GM12878 (cell line): ENCODE measurements at places on chromosomes 16 and 17. TPM values are rescaled to one million over a fixed set of nuclear protein-coding genes. Genes with fewer than 3 reads are reported as not detected.
A peak's percentile ranks its signal among the peaks of the same experiment; 100 is the strongest.

- H3K27me3 ChIP-seq: no peaks in the 10 kb centered on the region
- DNase-seq: no peak
- H3K4me1 ChIP-seq: no peaks in the 10 kb centered on the region
Observed at GRCh38 chr16:81585785-81586184, 141.2 kb downstream of the CMIP start.

DNA sequence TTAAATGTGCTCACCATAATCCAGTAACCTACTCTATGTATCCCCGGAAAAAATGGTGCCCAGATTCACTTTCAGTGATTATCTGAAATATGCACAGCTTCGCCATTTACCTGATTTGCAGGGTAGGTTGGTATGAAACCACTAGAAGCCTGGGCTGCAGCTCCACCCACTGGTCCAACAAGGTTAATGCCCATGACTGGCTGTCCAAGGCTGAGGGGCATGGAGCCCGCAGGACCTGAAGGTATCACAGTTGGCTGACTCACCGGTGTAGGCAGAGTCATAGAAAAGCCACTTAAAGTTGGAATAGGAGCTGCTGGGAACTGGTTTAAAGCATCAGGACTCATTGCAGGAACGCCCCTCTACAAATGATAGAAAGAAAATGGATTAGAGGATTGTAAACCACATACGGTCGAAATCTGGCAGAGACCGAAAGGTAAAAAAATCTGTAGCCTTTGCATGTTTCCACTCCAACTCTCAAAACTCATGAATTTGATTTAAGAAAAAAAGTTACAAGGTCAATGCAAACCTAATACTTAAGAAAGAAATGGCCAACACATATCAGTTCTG lies 38.6 kb downstream of the SYNRG start:
- H3K4me1 ChIP-seq: no peaks in the 10 kb centered on the region
- H3K4me3 ChIP-seq: no peak overlapping the region
- DNase-seq: no peak
- peaks cover 17% of the 10 kb centered on the region for H3K36me3 ChIP-seq

DNA sequence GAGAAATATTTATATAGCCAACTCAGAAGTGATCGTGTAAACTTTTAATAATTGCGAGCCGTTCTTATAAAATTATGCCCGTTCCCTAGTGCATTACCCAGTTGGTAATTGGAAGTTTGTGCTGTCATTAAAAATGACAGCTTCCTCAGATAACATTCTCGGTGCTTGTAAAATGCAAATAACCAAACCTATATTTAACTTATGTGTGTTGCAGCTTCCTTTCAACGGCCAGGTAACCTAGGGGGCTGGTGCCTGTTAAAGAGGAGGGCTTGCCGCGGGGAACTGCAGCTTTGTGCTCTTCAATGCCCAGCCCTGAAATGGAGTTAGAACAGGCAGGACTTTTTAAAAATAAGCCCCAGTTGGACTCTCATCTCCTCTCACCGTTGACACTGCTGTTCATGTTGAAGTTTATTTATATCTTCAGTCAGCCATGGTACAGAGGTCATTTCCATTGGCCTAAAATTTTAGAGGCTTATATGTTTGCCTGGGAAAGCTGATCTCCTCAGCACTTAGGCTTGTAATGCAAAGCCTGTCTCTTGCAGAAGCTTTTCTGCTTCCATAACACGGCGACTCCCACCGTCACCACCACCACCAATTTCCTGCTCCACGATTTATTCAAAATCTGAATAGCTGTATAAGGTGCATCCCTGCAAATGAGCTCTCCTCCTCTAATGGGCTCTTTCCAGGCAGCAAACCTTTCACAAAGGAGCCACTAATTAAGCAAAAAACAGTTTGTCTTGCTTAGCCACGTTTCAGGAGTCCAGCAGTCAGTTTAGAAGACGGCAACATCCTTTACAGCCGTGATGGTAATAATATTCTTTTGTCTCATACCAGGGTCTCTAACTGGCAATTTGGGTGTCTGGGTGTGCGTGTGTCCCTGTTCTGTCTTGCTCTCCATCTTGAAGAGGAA lies 74.7 kb downstream of the RPA1 start:
- no peaks in the 10 kb centered on the region for H3K27me3 ChIP-seq
- peaks cover 19% of the 10 kb centered on the region for H3K4me1 ChIP-seq
- DNase-seq: peak; percentile 7
- H3K4me3 ChIP-seq: peak overlapping the region; percentile 31; the same call in 1 of the 2 replicates
- peaks cover 2% of the 10 kb centered on the region; the same call in 1 of the 2 replicates for H3K36me3 ChIP-seq

- no peak for DNase-seq
- H3K27ac ChIP-seq: no peak within 1 kb of the TSS
- H3K4me3 ChIP-seq: no peak within 1 kb of the TSS
- no peaks in the 10 kb centered on the region for H3K27me3 ChIP-seq
- H3K4me1 ChIP-seq: no peaks in the 10 kb centered on the region
Observed at GRCh38 chr16:83967838-83968305, at the start of gene NECAB2. NECAB2 (plus strand) TSS chr16:83968244; CDS start chr16:83968649, 405 bp downstream.

- DNase-seq: no peak
- no peaks in the 10 kb centered on the region for H3K36me3 ChIP-seq
- no peaks in the 10 kb centered on the region for H3K4me1 ChIP-seq
- no peaks in the 10 kb centered on the region for H3K27me3 ChIP-seq
- H3K4me3 ChIP-seq: no peak overlapping the region
Observed at GRCh38 chr16:24900230-24900629, 54.5 kb downstream of the SLC5A11 start.

DNA sequence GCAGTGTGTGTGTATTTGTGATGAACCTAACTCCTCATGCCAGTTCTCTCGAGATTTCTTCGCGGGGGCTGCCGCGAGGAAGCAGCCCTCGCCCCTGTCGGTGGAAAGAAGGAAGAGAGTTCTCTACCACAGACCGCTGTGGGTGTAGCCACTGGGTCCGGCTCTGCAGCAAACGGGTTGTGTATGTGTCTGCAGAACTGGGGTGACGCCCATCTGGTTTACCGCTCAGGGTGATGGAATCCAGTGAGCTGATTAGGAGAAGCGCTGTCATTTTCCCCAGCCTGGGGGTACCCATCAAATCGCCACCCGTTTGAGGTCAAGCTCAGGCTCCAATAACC lies 7.7 kb downstream of the CORO6 start:
- no peak overlapping the region for H3K27ac ChIP-seq
- no peak for DNase-seq
- peaks cover 6% of the 10 kb centered on the region for H3K27me3 ChIP-seq
- peak overlapping the region; percentile 62; the same call in 1 of the 2 replicates for H3K4me3 ChIP-seq
- H3K4me1 ChIP-seq: peaks cover 38% of the 10 kb centered on the region

DNA sequence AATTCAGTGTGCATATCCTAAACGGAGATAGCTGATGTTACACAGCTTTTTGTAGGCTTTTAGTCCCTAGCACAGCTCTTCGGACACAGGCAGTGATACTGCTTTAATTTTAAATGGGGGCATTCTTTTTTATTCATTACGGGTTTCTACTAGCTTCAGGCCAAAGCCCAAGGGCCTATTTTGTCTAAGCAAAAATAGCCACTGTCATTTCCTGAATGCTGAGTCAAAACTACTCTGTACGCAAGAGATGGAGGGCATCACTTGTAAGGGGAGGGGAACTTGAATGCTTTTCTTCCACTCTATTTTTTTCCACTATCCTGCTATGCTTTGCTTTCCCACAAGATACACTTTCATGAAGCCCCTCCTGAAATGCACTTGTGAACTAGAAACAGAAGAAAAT lies 360.7 kb downstream of the PMP22 start:
- no peak overlapping the region for H3K27ac ChIP-seq
- H3K27me3 ChIP-seq: no peaks in the 10 kb centered on the region
- no peak overlapping the region for H3K4me3 ChIP-seq

DNA sequence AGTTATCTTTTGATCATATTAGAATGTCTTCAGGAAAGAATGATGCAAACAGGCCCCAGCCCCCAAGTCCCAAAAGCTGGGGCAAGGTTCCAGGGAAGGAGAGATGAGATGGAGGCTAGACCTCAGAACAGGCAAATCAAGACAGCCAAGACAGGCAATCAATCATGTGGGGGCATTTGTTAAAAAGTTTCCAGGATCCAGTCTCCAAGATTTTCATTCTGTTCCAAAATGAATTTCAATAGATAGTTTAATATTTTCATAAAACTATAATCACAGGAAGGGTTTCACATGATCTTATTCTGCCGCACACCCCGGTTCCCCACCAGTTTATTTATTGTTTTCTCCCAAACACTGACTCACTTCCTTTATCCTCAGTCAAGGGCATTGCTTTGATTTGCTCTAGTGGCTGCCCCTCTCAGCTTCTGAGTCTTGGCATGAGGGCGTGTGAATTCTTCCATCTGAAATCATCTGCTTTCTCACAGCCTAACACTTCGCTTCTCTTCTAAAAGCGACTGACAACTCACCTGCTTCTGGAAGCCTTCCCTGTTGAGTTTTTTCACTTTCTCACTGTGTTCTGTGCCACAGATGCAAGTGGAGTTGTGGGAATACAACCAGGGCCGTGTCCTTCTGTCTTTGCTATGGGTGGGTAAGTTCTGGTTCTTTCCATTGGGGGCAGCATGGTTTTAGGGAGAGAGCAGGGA lies 12.2 kb upstream of the TERF2 start:
- peak; percentile 19 for DNase-seq
- no peaks in the 10 kb centered on the region for H3K27me3 ChIP-seq
- no peak overlapping the region for H3K4me3 ChIP-seq
- no peaks in the 10 kb centered on the region for H3K36me3 ChIP-seq
- H3K4me1 ChIP-seq: peaks cover 6% of the 10 kb centered on the region

DNA sequence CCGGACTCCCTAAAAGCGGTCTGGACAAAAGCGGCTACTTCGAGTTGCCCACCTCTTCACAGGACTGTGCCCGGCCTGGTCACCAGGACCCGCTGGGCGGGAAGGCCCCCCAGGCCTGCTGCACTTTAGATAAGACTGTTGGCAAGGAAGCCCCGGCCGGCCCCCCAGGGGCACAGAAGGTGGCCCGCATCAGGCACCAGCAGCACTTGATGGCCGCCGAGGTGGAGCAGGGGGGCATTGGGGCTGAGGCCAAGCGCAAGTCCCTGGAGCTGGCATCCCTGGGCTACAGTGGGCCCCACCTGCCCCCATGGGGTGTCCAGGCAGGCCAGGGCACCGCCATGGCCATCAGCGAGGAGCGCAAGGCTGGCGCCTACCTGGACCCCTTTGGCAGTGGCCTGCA lies 47.5 kb downstream of the BAHCC1 start:
- no peaks in the 10 kb centered on the region for H3K36me3 ChIP-seq
- H3K4me3 ChIP-seq: no peak overlapping the region
- DNase-seq: no peak

DNA sequence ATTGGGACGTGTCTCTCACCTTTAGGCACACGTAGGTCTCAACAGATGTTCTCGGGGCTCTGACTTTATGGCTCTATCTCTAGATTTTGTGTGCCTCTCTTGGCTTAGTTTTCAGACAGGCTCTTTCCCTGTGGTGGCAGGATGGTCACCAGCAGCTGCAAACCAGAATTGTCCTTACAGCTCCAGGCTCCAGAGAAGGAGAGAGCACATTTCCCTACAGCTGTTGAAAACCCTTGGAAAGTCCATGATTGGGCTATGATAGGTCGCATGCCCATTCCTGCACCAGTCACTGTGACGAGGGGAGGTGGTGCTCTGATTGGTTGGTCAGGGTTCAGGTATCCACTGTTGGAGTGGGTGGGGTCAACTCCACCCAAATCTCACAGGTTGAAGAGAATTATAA lies 41.5 kb downstream of the SHISA9 start:
- H3K27ac ChIP-seq: no peak overlapping the region
- no peaks in the 10 kb centered on the region for H3K36me3 ChIP-seq
- H3K4me1 ChIP-seq: no peaks in the 10 kb centered on the region
- H3K27me3 ChIP-seq: no peaks in the 10 kb centered on the region
- DNase-seq: no peak

GRCh38 chr16:986925-987582 lies 5.5 kb downstream of the SOX8 start:
- H3K27ac ChIP-seq: no peak overlapping the region
- no peaks in the 10 kb centered on the region for H3K4me1 ChIP-seq
- H3K27me3 ChIP-seq: no peaks in the 10 kb centered on the region
- no peak overlapping the region for H3K4me3 ChIP-seq
- H3K36me3 ChIP-seq: no peaks in the 10 kb centered on the region

GRCh38 chr16:11079652-11080187 lies 135.4 kb downstream of the CLEC16A start:
- no peaks in the 10 kb centered on the region for H3K27me3 ChIP-seq
- DNase-seq: no peak
- peaks cover 1% of the 10 kb centered on the region for H3K36me3 ChIP-seq
- H3K4me3 ChIP-seq: no peak overlapping the region
- peaks cover 46% of the 10 kb centered on the region for H3K4me1 ChIP-seq

- no peak for DNase-seq
- H3K4me1 ChIP-seq: peaks cover 15% of the 10 kb centered on the region
- no peak overlapping the region for H3K27ac ChIP-seq
- H3K27me3 ChIP-seq: no peaks in the 10 kb centered on the region
- peaks cover 52% of the 10 kb centered on the region for H3K36me3 ChIP-seq
Observed at GRCh38 chr17:46032909-46033308, 33.9 kb downstream of the STH start.

- no peaks in the 10 kb centered on the region for H3K36me3 ChIP-seq
- DNase-seq: no peak
- no peaks in the 10 kb centered on the region for H3K4me1 ChIP-seq
- H3K27me3 ChIP-seq: peaks cover 2% of the 10 kb centered on the region
- H3K27ac ChIP-seq: no peak overlapping the region
- H3K4me3 ChIP-seq: no peak overlapping the region
Observed at GRCh38 chr17:45719335-45720071, 64.6 kb upstream of the CRHR1 start.

GRCh38 chr16:54208237-54208636 lies 78.3 kb downstream of the IRX3 start:
- H3K36me3 ChIP-seq: no peaks in the 10 kb centered on the region
- H3K4me1 ChIP-seq: no peaks in the 10 kb centered on the region

GRCh38 chr16:35221482-35222185 lies 1762.2 kb downstream of the TP53TG3F start:
- no peak overlapping the region for H3K4me3 ChIP-seq
- no peaks in the 10 kb centered on the region for H3K27me3 ChIP-seq
- DNase-seq: no peak
- no peak overlapping the region for H3K27ac ChIP-seq
- H3K4me1 ChIP-seq: no peaks in the 10 kb centered on the region

- H3K4me3 ChIP-seq: no peak overlapping the region
- H3K4me1 ChIP-seq: no peaks in the 10 kb centered on the region
- H3K27ac ChIP-seq: no peak overlapping the region
Observed at GRCh38 chr17:35701491-35701890, 29.9 kb upstream of the RASL10B start.

MMP28 gene
- not detected in 2 replicates for polyA plus RNA-seq

ADPRM gene
- polyA plus RNA-seq: 8.0 and 8.2 TPM in 2 replicates

SNAI3 gene
- polyA plus RNA-seq: 7.1 TPM in 2 replicates

MPV17L gene
- not detected in 2 replicates for polyA plus RNA-seq

MT1E gene
- 18.7 and 22.3 TPM in 2 replicates for polyA plus RNA-seq

ITGB3 gene
- polyA plus RNA-seq: 6.1 and 12.3 TPM in 2 replicates

TERB1 gene
- polyA plus RNA-seq: not detected in 2 replicates

TMEM235 gene
- polyA plus RNA-seq: not detected in 2 replicates
